ENCODE measurements at places on chromosomes 6 and 20. TPM values are rescaled to one million over a fixed set of nuclear protein-coding genes. Genes with fewer than 3 reads are reported as not detected.
A peak's percentile ranks its signal among the peaks of the same experiment; 100 is the strongest.

- no peak overlapping the region for H3K4me3 ChIP-seq
- no peaks in the 10 kb centered on the region for H3K4me1 ChIP-seq
- H3K36me3 ChIP-seq = no peaks in the 10 kb centered on the region
- H3K27ac ChIP-seq = no peak overlapping the region
Measured at GRCh38 chr20:11769825-11770224, 147.9 kb upstream of the BTBD3 start.

DNA sequence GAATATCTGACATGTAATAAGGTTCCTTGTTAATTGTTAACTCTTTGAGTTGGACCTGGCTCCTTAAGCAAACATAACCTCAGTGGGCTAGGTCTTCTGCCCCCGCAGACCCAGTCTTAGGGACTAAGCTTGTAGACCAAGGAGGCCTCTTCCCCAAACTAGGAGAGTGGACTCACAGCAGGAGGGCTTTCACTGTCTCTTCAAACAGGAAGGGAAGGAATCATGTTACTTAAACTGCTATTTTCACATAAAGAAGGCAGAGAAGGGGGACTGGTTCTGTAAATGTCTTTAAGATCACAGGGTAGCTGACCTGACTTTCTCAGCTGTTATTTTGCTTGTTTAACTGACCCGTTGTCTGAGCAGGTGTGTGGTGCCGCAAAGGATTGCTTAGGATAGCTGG, 34.9 kb upstream of the PRDM1 start:
- H3K4me1 ChIP-seq = peaks cover 5% of the 10 kb centered on the region
- no peak for DNase-seq
- H3K27ac ChIP-seq = no peak overlapping the region
- H3K27me3 ChIP-seq = peaks cover 3% of the 10 kb centered on the region
- no peaks in the 10 kb centered on the region for H3K36me3 ChIP-seq
- no peak overlapping the region for H3K4me3 ChIP-seq

- peak overlapping the region; percentile 17 for H3K4me3 ChIP-seq
- no peaks in the 10 kb centered on the region for H3K27me3 ChIP-seq
- peak overlapping the region; percentile 70 for H3K27ac ChIP-seq
- peaks cover 27% of the 10 kb centered on the region for H3K4me1 ChIP-seq
Measured at GRCh38 chr6:73728548-73729205, 32.7 kb downstream of the CD109 start.

- no peak for DNase-seq
- H3K27me3 ChIP-seq = no peaks in the 10 kb centered on the region
- no peaks in the 10 kb centered on the region for H3K4me1 ChIP-seq
- no peak overlapping the region for H3K27ac ChIP-seq
- H3K36me3 ChIP-seq = no peaks in the 10 kb centered on the region
- H3K4me3 ChIP-seq = no peak overlapping the region
Measured at GRCh38 chr6:19204445-19204844, 632.7 kb upstream of the ID4 start.

DNA sequence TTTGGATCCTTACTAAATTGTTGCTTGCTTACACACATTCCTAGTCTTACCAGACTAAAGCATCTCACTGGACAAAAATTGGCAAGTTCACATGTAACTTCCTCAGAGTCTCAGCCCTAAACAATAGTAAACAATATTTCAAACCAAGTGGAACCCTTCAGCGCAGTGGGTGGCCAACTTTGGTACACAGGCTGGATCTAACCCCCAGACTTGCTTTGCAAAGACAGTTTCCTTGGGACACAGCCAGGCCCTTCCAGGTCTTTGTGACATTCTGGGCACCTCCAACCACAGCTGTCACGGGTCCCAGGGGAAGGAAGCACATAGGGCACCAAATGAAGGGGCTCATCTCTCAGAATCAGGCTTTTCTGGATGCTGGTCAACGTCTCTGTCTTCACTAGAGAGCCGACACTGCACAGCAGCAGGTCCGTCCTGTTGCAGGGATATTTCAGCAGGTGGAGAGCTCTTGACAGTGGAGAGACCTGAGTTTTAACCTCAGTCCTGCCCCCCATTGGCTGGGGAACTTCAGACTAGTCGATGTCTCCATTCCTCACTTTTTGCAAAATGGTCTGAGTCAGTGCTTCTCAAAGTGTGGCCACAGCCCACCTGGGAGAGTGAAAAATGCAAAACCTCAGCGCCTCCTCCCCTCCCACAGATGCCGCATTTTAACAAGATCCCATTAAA, 91.4 kb downstream of the BFSP1 start:
- H3K36me3 ChIP-seq = no peaks in the 10 kb centered on the region
- no peak for DNase-seq
- peaks cover 7% of the 10 kb centered on the region for H3K27me3 ChIP-seq
- no peak overlapping the region for H3K27ac ChIP-seq
- H3K4me1 ChIP-seq = no peaks in the 10 kb centered on the region

DNA sequence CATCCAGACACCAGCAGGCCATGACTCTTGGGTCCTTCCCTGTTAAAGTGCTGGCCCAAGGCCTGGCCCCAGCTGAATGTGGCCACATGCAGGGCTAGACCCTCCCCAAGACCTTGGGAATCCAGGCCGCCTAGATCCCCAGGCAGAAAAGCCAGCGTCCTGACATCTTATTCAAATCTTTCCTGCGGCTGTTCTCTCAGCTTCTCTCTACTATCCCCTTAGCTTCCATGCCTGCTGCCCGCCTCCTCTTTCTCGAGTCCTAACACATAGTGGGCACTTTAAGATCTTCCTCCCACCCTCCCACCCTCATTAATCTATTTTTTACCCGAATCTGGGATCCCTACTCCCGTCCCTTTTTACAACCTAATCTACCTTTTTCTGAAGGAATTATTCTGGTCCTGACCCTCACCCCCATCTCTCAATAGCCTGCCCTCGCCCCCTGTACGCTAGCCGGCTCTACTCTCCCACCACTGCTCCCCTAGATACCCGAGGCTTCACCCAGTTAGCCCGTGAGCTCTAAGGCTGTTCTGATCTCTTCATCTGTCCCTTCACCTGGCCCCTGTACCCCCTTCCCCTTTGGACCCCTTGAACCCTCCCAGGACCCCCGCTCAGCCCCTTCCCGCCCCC, at the start of gene CCHCR1:
CCHCR1 (minus strand) TSS at position 290 of the 627 bp plus-strand sequence; CDS start at position 88, 202 bp downstream.
- peaks cover 57% of the 10 kb centered on the region for H3K36me3 ChIP-seq
- peak within 1 kb of the TSS; percentile 89 for H3K27ac ChIP-seq
- DNase-seq = no peak

DNA sequence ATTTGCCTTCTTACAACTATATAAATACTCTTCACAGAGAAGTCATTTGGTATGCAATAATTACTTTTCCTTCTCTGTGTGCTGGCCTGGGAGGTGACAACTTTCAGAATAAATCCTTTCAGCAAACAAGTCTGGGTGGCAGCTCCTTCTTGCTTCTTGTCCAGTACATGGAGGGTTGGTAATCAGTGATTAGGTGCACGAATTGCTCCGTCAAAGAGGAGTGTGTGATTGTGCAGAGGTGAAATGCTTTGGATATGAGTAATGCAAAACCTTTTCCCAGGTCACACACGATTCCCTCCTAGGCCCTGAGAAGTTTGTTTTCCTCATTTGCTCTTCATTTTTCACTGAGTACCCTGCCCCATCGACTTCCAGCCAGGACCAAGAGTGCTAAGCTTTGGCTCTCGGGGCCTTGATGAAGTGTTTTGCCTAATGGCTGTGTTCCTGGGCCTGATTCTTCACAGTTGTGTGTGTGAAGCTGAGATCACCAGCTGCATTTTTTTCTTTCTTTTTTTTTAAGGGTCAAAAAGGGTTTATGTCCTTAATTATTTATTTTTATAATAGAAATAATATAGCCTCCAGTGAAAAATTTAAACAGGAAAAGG, 216.5 kb downstream of the ZMYND8 start:
- no peaks in the 10 kb centered on the region for H3K36me3 ChIP-seq
- no peak overlapping the region for H3K4me3 ChIP-seq
- no peak overlapping the region for H3K27ac ChIP-seq
- no peak for DNase-seq
- H3K27me3 ChIP-seq = peaks cover 2% of the 10 kb centered on the region

DNA sequence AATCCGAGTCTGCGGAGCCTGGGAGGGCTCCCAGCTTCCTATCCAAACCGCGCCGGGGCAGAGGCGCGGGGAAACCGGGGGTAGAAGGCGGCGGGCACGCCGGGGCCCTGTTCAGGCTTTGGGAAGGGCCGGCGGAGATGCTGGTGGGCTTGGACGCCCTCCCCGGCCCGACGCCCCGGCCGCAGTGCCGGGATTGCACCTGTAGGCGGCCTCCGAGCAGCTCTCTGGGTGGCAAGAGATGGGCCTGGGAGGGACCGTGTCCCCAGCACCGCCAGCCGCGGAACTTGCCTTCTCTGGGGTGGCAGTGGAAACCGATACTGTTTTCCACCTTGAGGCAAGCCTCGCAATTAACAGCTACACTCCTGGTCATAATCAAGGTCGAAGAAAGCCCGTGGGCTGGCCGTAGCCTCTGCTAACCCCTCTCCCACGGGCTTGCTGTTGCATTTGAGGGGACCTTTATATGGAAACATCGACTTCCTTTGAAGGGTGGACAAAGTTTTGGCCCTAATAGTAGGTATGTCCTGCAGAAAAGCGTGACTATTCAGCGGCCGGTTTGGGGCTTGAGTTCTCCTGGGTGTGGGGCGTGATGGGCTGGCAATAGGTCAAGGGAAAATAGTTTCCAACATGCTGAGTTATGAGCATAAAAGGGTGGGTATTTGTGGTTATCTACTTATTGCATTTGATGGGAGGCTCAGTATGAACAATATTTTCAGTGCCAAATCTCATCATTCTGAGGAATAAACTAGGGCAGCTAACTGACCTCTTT, 1.1 kb upstream of the JAG1 start:
- DNase-seq = peak; percentile 63
- peak overlapping the region; percentile 37 for H3K4me3 ChIP-seq
- no peaks in the 10 kb centered on the region for H3K36me3 ChIP-seq
- peaks cover 58% of the 10 kb centered on the region for H3K27me3 ChIP-seq
- no peak overlapping the region for H3K27ac ChIP-seq
- peaks cover 21% of the 10 kb centered on the region for H3K4me1 ChIP-seq

GRCh38 chr20:18926965-18927364, 113.4 kb downstream of the SCP2D1 start:
- no peak for DNase-seq
- no peaks in the 10 kb centered on the region for H3K4me1 ChIP-seq
- H3K27ac ChIP-seq = no peak overlapping the region
- no peak overlapping the region for H3K4me3 ChIP-seq

- H3K27me3 ChIP-seq = no peaks in the 10 kb centered on the region
- H3K36me3 ChIP-seq = peaks cover 2% of the 10 kb centered on the region
- no peak overlapping the region for H3K4me3 ChIP-seq
- H3K27ac ChIP-seq = no peak overlapping the region
- DNase-seq = no peak
Measured at GRCh38 chr20:24365670-24366069, 103.8 kb upstream of the SYNDIG1 start.

DNA sequence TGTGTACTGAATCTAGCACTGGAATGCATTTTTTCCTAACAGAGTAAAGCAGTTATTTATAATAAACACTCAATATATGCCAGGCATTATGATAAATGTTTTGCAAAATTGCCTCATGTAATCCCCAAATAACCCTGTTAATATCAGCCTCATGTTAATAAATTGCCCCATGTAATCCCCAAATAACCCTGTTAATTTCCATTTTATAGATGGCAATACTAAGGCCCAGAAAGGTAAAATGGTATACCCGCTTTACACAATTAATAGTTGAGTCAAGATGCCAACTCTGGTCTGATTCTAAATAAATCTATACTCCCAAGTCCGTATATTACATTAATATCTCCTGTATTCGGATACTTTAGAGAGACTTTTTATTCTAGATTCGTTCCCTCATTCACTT, 6.3 kb downstream of the MYB start:
- H3K4me1 ChIP-seq = peaks cover 25% of the 10 kb centered on the region
- no peak overlapping the region for H3K27ac ChIP-seq
- H3K4me3 ChIP-seq = no peak overlapping the region
- H3K36me3 ChIP-seq = peaks cover 80% of the 10 kb centered on the region
- H3K27me3 ChIP-seq = no peaks in the 10 kb centered on the region
- DNase-seq = no peak

DNA sequence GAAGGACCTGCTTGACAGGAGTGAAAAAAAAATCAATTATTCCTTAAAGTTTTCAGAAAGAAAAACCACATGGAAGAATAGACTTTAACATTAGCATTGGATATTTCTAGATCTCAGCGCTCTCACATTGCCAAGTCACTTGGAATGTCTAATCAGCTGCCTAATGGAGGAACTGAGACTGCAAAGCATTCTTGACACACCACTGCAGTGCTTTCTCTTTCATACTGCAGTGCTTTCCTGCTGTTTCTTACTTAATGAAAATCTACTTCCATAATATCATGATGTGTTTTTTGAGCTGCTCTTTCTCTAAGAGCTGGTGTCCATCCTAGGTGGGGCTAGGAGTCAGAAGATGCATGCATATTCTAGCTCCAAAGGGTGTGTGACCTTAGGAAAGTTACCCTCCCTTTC, 20.4 kb upstream of the MCM3 start:
- H3K4me3 ChIP-seq = peak overlapping the region; percentile 57
- no peaks in the 10 kb centered on the region for H3K36me3 ChIP-seq
- no peak for DNase-seq

GRCh38 chr6:158743033-158743651, 76.0 kb downstream of the EZR start:
- peaks cover 60% of the 10 kb centered on the region for H3K36me3 ChIP-seq
- H3K27me3 ChIP-seq = no peaks in the 10 kb centered on the region
- no peak overlapping the region for H3K4me3 ChIP-seq
- no peaks in the 10 kb centered on the region for H3K4me1 ChIP-seq
- no peak overlapping the region for H3K27ac ChIP-seq

DNA sequence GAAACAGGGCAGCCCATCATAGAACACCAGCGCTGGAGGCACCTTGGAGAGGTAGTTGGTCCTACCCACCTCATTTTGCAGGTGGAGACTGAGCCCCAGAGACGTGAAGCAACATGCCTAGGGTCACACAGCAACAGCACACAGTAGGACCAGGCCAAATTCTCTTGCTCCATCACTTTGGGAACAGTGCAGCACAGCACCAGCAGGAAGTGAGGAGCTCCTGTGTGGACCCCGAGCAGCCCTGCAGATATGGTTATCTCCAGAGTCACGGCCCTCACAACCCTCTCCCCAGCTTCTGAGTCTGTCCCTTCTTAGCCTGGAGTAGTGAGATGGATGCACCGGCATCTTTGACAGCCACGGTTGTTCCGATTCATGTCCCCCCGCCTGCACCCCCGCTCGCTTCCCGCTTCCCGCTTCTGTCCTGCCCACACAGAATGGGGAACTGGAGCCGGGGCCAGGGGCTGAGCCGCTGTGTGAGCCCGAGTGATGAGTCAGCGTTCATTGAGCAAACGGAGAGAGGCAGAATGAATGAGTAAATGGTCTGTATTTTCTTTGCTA, 72.6 kb upstream of the DUSP22 start:
- H3K4me3 ChIP-seq = no peak overlapping the region
- DNase-seq = no peak
- peaks cover 69% of the 10 kb centered on the region for H3K4me1 ChIP-seq
- no peaks in the 10 kb centered on the region for H3K36me3 ChIP-seq

The TRAPPC3L gene
- not detected for total RNA-seq

The BLCAP gene
- total RNA-seq = 27.6 TPM

The ULBP2 gene
- total RNA-seq = 0.67 TPM

The MAS1 gene
- total RNA-seq = not detected

The GRM4 gene
- 0.14 TPM for total RNA-seq

The NRN1 gene
- total RNA-seq = 5.9 TPM

The SLC4A11 gene
- total RNA-seq = 1.8 TPM

The CDH22 gene
- total RNA-seq = not detected

The CRISP2 gene
- not detected for total RNA-seq

The CNR1 gene
- not detected for total RNA-seq

The RBM24 gene
- not detected for total RNA-seq

The TGM3 gene
- not detected for total RNA-seq

The PAX1 gene
- not detected for total RNA-seq

The STMND1 gene
- total RNA-seq = not detected
